ENCODE measurements at places on chromosomes 12 and 14. TPM values are rescaled to one million over a fixed set of nuclear protein-coding genes. Genes with fewer than 3 reads are reported as not detected.

DNA sequence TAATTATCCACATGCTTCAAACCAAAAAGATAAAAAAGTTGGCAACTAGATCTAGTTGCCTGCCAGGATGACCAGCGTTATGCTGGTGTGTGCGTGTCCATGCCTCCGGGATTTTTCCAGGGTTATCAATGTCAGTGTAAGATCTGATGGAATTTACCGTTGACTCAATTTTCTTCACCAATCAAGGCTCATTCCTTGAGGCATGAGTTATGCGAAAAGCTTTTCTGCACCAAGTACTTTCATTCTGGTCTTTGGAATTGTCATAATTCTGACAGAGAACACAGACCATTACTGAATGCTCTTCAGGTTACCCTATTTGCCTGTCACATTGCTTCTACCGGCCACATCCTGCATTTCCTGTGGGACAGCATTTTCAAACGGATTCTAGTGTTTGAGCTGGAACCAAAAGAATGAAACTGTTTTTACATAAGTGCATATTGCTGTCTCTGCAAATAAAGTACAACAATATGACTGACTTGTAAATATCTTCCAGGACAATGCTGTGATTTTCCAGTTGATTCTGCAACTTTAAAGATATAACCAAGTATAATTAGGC is 91.8 kb downstream of the DUSP16 start:
- DNase-seq: no peak

DNA sequence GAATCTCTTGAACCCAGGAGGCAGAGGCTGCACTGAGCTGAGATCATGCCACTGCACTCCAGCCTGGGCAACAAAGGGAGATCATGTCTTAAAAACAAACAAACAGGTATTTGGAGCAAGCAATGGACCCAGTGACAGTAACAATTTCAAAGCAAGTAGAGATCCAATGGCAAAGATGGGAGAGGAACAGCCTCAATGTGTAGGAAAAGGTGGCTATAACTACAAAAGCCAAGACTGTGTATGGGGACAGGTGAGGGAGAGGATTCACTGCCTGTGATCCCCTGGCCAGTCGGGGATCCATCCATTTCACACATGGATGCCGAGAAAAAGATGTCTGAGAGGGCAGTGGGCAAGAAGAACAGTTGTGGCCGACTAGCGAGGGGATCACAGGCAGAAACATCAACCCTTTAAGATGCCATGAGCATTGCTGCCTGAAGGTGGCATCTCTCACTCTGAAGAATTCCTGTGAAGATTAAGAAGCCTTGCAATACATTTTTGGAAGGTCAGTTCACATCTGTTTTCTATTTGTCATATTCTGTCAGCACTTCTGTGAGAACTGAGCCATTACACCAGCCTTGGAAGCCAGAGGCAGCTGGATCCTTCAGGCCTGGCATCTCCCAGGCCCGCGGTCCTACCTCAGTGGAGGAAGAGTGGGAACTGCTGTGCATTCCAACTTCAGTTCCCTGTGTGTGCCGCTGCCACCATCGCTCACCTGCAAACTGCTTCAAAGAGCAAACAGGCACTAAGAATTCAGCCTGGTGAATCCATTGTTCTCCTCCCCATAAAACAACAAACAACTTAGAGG is 54.5 kb upstream of the FRS2 start:
- peak; percentile 57 for DNase-seq

DNA sequence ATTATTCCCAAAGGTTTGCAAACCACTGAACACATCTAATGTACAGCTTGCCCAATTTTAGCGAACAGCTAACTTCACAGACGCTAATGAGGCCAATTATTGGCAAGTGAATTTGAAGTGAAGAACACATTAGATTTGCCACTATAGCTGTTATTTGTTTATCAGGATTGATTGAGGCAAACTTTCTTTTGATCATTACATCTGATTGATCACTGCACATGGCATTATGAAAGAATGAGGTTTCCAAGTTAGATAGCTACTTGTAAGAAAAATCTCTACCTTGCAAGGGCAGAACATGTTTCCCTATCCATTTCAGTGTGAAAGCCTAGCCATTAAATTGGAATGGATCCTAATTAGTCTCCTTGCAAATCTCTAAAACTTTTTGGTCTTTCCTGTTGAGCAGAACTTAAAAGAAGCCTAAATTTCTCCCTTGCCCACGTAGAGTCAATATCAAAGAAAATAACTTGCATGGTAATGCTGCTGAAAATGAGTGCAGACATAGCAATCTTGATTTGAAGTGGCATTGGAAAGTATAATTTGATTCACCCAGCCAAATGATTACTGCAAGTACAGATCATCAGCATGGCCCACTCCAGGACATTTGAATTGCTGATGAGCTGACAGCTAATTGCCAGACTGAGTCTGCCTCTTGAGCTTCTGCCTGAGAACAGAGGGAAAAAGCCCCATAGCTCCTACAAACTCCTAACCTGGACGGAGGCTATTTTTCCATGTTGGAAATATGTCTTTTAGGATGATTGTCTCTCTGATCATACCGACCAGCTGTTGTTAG is 98.6 kb downstream of the TPH2 start:
- DNase-seq: no peak

DNA sequence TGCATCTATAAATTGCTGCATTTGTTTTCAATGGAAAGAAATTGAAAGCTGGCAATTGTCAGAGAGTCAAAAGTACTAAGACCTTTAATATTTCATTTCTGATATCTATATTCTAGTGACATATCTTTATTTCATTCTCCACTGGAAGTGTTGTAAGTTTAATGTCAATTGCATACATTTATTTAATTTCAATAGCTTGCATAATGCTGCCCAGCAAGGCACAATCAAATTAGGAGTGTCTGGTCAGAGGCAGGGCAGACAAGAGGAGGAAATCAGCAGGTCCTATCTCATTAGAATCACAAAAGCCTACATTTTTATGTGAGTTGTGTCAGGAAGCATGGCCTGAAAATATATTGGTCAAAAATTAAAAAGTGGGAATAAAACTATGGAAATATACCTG is 112.9 kb downstream of the TMEM132D start:
- DNase-seq: no peak

DNA sequence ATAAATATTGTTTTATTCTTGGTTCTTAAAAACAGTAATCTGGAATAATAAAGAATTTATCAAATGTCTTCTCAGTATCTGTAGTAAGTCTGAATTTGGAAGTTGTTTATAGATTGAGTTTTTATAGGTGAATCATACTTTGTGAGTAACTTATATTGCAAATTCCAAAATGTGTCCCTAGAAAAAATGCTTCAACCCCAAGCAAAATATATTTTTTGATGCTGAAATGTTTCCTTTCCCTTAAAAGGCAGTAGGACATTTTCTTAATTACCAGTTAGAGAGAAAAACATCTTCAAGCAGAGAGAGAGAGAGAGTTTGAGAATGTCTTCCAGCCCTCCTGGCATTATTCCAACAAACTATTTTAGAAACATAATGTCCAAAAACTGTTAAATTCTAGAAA is 37.9 kb downstream of the PELI2 start:
- no peak for DNase-seq

DNA sequence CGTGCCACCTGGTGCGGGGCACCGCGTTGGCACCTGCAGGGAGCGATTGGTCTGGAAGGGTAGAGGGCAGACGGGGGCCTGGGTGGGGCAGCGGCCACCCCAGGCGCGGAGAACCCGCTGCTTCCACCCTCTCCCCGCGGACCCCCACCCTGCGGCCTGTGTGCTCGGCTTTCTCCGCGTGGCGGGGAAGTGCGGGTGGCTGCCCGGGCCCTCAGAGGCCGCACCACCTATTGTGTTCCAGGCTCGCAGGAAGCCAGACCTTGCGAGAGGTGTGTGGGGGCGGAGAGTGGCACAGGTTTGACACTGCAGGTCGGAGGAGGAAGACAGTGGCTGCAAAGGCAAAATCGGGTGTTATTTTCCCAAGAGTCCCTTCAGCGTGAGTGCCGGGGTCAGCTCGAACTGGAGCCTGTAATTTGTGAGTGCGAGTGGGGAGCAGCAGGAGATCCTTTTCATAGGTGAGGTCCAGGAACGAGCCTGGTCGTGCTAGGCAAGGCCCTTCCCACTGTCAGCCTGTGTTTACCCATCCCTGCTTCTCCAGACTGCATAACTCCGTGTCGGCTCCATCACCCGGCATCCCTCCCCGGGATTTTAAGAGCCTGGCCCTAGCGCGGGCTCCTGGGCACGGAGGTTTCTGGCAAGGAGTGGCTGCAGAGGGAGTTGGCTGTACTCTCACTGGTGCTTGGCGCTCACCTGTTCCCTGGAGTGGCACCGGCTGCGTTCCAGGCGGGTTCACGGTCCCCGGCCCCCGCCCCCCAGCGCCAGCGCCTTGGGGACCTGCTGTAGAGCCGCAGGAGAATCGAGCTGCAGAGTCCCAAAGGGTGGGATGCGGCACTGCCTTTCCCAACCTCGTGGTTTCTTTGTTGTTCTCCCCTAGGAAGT is 935 bp downstream of the TBC1D30 start:
- DNase-seq: no peak

EIF2S3B gene
- 2.8 TPM for polyA plus RNA-seq

PLEKHG7 gene
- polyA plus RNA-seq: 0.54 TPM

CEP83 gene
- polyA plus RNA-seq: 20.3 TPM

RNF212B gene
- polyA plus RNA-seq: 0.34 TPM

PLBD1 gene
- 37.9 TPM for polyA plus RNA-seq

HAL gene
- 3.6 TPM for polyA plus RNA-seq

Measured in large intestine (tissue), 12 donors.